ENCODE measurements at places on chromosomes 3 and 15.

DNA sequence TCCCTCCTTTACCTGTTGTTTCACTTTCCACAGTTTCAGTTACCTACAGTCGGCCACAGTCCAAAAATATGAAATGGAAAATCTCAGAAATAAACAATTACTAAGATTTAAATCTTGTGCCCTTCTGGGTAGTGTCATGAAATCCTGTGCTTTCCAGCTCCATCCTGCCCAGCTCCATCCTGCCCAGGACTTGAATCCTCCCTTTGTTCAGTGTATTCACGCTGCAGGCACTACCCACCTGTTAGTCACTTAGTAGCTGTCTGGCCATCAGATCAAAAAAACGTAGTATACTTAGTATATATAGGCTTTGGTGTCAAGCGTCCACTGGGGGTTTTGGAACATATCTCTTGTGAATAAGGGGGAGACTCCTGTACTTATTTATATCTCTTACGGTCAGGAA, 329.0 kb upstream of the SEMA6D start:
- DNase-seq, result no peak

- DNase-seq, result no peak
Measured at GRCh38 chr3:61269435-61269834, 18.2 kb upstream of the FHIT start.

- peak; percentile 28 for DNase-seq
Measured at GRCh38 chr15:81752546-81752942, 293.3 kb downstream of the MEX3B start.

DNA sequence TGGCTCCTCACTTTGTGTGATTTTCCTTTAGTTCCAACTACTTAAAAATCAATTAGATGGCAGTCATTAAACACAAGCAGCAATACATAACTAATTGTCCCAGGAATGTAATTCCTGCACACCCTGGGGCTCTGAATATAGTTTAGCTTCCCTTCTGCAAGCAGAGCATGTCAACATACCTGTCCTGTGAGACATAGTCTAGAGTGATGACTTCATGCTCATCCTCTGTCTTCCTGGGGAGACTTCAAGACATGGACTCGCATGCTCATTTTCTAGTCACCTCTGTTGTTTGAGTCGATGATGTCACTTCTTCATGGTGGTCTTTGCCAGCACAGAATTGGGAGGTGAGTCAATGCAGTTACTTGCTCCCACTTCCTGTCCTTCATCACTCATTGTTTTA, 15.7 kb downstream of the C3orf52 start:
- peak; percentile 97 for DNase-seq

GRCh38 chr15:61200626-61201025, 28.5 kb downstream of the RORA start:
- DNase-seq, result no peak

DNA sequence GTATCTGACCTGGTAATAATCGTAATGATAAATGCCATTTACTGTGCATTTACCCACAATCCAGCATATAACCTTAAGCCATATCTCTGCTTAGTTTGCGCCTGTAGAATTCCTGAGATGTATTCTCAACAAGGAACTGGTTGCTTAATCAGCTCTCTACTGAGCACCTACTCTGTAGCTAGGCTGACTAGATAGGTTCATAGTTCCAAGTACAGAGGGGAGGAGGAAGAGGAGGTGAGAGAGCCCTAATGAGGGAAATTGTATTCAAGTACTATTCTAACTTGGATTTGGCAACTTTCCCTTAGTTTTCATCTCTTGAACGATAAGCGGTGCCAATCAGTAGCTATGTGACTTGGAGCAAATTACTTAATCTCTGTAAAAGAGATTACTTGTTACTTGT, 5.6 kb upstream of the AKAP13 start:
- no peak for DNase-seq

- DNase-seq, result no peak
Measured at GRCh38 chr15:94487635-94488034, 256.3 kb downstream of the MCTP2 start.

- DNase-seq, result no peak
Measured at GRCh38 chr15:83283813-83284558, 478 bp downstream of the BNC1 start.

DNA sequence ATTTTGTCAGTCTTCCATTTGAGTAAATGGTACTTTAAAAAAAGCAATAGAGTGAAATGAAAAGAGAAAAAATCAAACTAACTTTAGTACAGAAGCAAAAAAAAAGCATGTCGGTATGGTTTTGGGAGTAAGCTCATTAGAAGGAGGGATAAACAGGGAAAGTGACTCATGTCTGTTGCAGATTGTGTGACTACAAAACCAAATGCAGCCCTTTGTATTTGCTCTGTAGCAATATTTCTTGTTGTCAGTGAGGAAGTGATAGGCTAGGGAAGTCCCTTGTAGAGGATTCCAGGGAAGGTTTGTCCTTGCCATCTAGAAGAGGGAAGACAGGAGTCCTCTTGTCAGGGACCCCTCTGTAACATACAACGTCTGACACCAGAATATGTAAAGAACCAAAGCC, 150.5 kb upstream of the POU1F1 start:
- no peak for DNase-seq

- no peak for DNase-seq
Measured at GRCh38 chr3:71725271-71725991, at the start of gene EIF4E3. TSS of gene EIF4E3 (minus strand) at chr3:71725402. CDS start at chr3:71725367, 35 bp downstream.

Measured in keratinocyte (primary cell).